ENCODE measurements at places on chromosomes 13 and 19. TPM values are rescaled to one million over a fixed set of nuclear protein-coding genes. Genes with fewer than 3 reads are reported as not detected.

Gene KLK12
- not detected for total RNA-seq

Gene SMIM44
- not detected for total RNA-seq

Gene ZNF285
- 5.6 TPM for total RNA-seq

Gene CD33
- total RNA-seq, result not detected

DNA sequence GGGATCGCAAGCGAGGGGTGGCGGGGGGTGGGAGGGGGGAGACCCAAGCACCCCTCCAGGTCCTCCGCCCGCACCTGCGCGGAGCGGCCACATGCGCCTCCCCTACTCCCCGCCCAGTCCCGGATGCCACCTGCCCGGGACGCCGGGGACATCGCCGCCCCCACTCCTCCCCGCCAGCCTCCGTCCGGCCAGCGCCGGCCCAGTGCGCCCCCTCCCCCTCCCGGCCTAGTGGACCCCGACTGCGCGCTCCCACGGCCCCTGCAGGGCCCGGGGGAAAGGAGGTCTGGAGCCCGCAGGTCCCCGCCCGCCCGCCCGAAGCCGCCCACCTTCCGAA is 263 bp downstream of the RHPN2 start:
- no peak for DNase-seq
- H3K27me3 ChIP-seq, result no peaks in the 10 kb centered on the region
- peak overlapping the region; percentile 74 for H3K4me3 ChIP-seq
- no peaks in the 10 kb centered on the region for H3K36me3 ChIP-seq
- H3K27ac ChIP-seq, result no peak overlapping the region
- peaks cover 11% of the 10 kb centered on the region for H3K4me1 ChIP-seq

GRCh38 chr13:84894749-84895148 is 904.5 kb downstream of the SLITRK6 start:
- H3K27me3 ChIP-seq, result no peaks in the 10 kb centered on the region
- H3K36me3 ChIP-seq, result no peaks in the 10 kb centered on the region
- no peaks in the 10 kb centered on the region for H3K4me1 ChIP-seq
- DNase-seq, result peak; percentile 76

DNA sequence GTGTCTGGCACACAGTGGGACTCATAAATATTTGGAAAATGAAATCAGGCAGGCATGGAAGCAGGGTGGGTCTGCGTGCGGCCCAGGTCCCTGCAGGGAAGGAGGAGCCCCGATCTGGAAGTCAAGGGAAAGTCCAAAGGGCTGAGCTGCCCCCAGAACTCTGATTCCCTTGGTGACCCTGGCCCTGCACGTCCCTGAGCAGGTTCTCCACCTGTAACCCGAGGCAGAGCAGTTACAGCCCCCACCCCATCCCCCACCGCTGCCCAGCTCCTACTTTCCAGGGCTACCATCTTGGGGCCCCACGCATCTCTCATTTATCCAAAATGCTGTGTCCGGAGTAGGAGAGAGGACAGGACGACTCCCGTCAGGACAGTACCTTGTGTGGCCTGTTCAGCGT is 2.1 kb downstream of the PLEKHF1 start:
- peak overlapping the region; percentile 77 for H3K4me3 ChIP-seq
- peaks cover 10% of the 10 kb centered on the region for H3K36me3 ChIP-seq
- H3K27me3 ChIP-seq, result no peaks in the 10 kb centered on the region
- no peak for DNase-seq
- H3K27ac ChIP-seq, result peak overlapping the region; percentile 97

- H3K27me3 ChIP-seq, result peaks cover 2% of the 10 kb centered on the region
- no peaks in the 10 kb centered on the region for H3K36me3 ChIP-seq
- no peak overlapping the region for H3K4me3 ChIP-seq
- no peak overlapping the region for H3K27ac ChIP-seq
- DNase-seq, result no peak
Measured at GRCh38 chr13:46109451-46109850, 4.6 kb upstream of the CPB2 start.

DNA sequence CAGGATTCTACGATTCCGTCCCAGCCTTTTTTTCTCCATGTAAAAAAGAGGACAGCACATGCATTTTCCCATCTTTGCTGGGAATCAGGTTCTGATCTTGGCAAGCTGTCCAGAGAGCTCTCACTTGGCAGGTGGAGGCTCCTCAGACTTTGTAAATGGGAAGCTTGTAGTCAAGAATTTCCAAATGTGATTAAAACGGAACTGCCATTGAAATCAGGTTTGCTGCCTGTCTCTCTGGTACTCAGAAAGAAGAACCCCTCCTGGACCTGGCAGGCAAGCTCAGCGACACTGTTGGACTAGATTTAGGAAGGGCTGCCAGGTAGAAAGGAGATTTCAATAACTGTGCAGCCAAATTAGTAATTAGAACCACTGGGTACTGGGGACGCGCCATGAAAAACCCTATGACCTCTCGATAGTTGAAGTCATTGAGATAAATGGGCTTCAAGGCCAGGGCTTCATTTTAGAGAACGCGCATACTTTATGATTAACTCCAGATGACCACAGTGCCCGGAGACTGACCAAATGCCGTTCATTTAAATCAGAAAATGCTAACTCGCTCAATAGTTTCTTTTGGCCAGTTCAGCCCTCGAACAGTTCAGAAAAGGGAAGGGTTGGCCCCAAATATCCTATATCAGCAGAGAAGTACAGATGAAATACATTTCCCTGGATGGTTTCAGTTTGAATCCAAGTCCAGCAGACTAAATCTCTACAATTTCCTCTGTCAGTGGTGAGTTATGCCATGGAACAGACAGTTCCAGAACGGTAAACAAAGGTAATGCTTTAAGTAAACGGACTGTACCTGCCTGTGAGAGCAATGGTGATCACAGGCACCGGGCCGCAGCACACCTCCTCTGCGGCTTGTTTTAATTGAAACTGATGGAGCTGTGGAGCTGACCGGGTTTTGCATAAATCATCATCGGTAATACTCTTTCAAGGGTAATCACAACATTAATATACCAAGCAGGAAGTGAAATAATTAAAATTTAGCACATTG is 517.4 kb downstream of the RFC3 start:
- no peaks in the 10 kb centered on the region for H3K4me1 ChIP-seq
- H3K27me3 ChIP-seq, result no peaks in the 10 kb centered on the region
- no peak overlapping the region for H3K4me3 ChIP-seq
- H3K27ac ChIP-seq, result no peak overlapping the region
- H3K36me3 ChIP-seq, result no peaks in the 10 kb centered on the region
- no peak for DNase-seq

DNA sequence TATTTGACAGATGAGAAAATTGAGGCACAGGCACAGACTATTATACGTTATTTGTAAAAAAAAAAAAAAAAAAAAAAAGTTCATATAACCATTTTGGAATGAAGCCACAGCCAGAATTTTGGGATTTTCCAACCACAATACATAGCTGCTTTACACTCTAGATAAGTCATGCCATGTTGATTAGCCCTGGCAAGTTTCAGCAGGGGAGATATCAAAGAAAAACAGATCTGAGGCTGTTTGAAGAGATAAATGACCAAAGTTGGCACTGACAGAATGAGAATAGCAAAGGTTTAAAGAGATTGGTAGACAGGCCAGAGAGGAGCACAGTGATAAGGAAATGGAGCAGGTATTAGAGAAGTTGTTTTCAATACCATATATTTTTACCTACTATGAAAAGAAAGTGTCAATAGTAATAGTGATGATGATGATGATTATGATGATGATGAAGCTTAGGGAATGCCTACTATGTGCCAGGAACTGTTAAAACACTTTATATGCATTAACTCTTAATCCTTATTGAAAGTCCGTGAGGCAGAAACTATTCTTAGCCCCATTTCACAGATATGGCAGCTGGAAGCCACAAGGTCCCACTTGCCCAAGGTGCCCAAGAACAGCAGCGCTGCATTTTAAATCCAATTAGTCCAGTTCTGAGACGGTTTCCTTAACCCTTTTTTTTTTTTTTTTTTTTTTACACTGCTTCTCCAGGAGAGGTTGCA is 105.5 kb downstream of the MBNL2 start:
- H3K27ac ChIP-seq, result peak overlapping the region; percentile 89
- H3K4me1 ChIP-seq, result peaks cover 54% of the 10 kb centered on the region
- peaks cover 2% of the 10 kb centered on the region for H3K36me3 ChIP-seq
- no peaks in the 10 kb centered on the region for H3K27me3 ChIP-seq

DNA sequence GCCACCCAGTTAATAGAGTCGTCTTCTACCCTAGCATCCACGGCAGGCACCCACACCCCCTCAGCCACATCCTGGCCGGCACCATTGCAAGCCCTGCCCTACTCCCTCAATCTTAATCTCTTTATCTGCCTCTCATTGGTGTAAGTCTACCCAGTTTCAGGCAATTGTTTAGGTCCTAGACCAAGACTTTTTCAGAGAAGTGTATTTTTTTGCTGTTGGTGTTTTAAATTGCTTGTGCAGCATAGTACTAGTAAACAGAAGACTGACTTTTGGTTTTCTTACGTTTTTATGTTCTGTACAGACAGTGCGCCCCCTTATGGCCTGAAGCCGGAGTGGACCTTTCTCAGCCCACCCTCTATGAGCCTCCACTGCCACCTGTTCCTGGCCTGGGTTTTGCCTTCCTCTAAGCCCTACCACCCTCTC is 2.3 kb upstream of the LCP1 start:
- H3K4me1 ChIP-seq, result no peaks in the 10 kb centered on the region
- DNase-seq, result no peak
- no peaks in the 10 kb centered on the region for H3K27me3 ChIP-seq
- H3K27ac ChIP-seq, result no peak overlapping the region
- no peak overlapping the region for H3K4me3 ChIP-seq
